CD4-positive, alpha-beta T cell treated with Interleukin-21 for 1 hour (primary cell): ENCODE measurements at places on chromosomes 6 and 20.

DNA sequence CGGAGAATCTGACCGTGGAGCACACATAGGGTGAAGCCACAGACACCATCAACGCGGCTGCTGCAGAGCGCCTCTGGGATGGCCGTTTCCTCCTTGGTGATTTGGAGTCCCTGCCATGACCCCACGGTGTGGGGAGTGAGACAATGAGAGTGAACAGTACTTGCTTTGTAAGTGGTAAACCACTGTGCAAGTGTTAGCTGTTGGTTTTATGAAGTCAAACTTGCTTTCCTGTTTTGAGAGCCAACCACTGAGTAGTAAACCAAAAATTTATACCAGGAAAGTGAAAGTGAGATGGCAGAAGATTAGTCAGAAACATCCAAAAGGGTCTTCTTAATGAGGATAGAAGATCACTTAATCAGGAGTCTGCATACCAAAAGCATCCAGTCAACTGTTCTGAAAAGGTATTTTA lies 160.7 kb downstream of the FOXC1 start:
- peak; percentile 28 for DNase-seq

GRCh38 chr6:109010705-109011102 lies 83.9 kb downstream of the SESN1 start:
- no peak for DNase-seq

GRCh38 chr20:23456409-23456808 lies 3.7 kb upstream of the CST11 start:
- peak; percentile 40 for DNase-seq

- no peak for DNase-seq
Observed at GRCh38 chr6:2517855-2518473, 232.8 kb downstream of the MYLK4 start.

- no peak for DNase-seq
Observed at GRCh38 chr20:13791540-13792459, 7.0 kb downstream of the NDUFAF5 start.

DNA sequence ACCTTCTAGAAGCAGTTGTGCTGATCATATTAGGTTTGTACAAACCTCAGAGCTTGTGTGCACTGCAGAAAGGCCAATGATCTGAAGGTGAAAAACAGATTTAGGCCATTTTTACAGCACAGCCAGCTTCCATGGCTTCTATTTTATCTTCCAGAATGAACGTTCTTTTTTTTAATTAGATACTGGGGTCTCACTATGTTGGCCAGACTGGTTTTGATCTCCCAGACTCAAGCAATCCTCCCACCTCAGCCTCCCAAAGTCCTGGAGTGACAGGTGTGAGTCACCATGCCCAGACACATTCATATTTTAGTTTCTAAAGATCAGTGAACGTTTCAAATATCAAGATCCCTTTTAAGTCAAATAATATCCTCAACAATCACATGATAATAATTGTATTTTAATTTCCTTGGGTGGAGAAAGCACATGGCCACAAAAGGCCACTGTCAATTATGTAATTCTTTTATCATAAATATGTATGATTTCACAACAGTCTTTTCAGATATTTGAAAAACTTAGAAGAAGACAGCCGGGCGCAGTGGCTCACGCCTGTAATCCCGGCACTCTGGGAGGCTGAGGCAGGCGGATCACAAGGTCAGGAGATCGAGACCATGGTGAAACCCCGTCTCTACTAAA lies 326.7 kb upstream of the JARID2 start:
- DNase-seq: no peak

- no peak for DNase-seq
Observed at GRCh38 chr20:37590938-37591490, 63.3 kb upstream of the BLCAP start.

DNA sequence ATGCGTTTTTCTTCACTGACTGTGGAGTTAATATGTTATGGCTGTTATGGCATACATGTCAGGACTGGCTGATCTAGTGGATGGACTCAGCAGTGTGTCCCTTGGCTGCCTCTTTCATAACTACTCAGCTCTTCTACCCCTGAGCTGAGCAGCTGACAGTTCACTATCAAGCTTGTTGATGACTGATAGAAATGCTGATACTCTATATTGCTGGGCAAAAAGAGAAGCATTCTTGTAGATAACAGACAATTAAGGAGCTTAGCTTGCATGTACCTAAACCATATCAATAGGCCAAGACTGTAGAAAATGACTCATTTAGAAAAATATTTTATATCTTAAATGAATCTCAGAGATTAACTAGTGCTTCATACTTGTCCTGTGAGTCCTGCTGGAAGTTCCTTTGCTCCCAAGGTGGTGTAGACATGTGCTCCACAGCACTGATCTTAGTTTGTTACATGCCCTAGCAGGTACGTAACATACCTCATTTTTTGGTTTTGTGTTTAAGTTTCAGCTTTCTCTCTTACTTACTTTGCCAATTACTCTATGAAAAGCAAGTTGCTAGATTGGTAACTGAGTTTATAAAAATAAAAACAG lies 236.9 kb downstream of the GMDS start:
- DNase-seq: no peak

GRCh38 chr6:36685166-36685924 lies 6.8 kb downstream of the CDKN1A start:
- DNase-seq: no peak

GRCh38 chr6:161613711-161614110 lies 339.9 kb upstream of the AGPAT4 start:
- DNase-seq: no peak

- DNase-seq: no peak
Observed at GRCh38 chr6:33924681-33925080, 120.9 kb upstream of the MLN start.

DNA sequence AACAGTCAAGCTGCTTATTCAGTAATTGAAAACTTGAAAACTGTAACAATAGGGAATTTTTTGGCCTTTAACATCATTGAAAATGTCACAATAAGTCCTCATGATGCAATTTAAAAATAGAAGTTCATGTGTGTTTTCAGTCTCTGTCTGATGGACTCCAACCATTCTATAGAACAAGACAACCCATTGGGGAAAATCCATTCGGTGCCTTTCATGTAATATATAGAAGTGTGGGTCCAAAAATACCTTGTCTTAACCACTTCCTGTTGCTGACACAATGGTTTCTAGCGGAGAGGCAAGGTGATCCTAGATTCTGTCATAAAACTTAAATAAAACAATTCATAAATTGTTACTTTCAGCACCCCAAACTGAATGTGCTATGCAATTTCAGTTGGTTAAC lies 1131.3 kb upstream of the MAP3K7 start:
- no peak for DNase-seq

DNA sequence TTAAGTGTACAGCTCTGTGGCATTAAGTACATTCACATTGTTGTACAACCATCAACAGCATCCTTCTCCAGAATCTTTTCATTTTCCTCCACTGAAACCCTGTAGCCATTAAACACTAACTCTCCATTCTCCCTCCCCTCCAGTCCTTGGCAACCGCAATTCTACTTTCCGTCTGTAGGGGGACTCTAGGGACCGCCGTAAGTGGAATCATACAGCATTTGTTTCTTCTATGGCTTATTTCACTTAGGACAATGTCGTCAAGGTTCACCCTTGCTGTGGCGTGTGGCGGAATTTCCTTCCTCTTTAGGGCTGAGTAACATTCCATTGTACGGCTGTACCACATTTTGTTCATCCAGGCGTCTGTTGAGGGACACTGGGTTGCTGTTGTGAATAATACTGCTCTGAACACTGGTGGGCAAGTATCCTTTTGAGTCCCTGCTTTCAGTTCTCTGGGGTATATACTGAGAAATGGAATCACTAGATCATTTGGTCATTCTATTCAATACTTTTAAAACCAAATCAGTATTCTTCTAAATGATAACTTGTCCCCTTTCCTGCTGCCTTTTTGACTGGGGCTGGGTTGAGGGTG lies 50.7 kb downstream of the PPP1R3G start:
- peak; percentile 40 for DNase-seq

DNA sequence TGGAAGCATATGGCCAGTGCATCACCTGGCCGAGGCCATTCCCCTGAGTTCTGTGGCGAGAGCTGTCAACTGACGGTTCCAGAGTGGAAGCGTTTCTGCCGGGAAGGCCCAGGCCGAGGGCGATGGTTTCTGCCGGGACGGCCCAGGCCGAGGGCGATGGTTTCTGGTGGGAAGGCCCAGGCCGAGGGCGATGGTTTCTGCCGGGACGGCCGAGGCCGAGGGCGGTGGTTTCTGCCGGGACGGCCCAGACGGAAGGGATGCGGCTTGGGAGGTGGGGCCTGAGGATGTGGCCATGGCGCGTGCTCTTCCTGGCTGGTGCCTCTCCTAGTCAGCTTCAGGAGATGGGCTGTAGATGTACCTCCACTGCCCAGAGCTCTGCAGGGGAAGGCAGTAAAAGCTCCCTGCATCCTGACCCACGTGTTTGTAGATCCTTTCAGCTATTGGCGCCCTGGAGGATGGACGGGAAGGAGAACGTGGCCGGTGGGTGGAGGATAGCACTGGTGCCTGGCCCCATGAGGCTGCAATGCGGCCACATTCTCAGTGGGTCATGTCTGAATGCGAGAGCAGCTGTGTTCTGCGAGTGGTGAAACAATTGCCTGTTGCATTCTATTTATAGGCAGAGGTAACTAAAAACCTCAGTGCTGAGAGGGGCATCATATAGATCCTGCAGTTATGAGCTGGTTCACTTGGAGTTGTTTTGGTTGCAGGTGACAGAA lies 12.8 kb downstream of the TPD52L2 start:
- no peak for DNase-seq

DNA sequence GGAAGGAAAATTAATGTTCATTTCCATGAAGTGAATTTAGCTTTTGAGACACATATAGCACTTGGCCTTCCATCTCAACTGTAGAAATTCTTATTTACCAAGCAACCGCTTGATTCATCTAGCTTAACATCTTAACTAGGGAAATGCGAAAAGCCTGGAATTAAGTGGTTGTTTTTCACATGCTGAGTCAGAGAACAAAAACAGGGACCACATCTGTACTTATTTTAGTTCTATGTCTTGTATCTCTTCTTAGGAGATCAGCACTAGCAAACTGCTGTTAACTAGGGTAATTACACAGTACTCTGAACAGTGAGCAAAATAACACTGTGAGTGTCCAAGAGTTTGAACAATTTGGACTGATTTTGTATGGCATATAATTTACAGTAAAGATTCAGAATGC lies 590.9 kb upstream of the NRSN1 start:
- no peak for DNase-seq

GRCh38 chr20:55928266-55928665 lies 77.1 kb downstream of the CBLN4 start:
- no peak for DNase-seq
